Upper lobe of left lung (tissue), 6 donors: ENCODE measurements at places on chromosomes 1 and 21.
A peak's percentile ranks its signal among the peaks of the same experiment; 100 is the strongest.

DNA sequence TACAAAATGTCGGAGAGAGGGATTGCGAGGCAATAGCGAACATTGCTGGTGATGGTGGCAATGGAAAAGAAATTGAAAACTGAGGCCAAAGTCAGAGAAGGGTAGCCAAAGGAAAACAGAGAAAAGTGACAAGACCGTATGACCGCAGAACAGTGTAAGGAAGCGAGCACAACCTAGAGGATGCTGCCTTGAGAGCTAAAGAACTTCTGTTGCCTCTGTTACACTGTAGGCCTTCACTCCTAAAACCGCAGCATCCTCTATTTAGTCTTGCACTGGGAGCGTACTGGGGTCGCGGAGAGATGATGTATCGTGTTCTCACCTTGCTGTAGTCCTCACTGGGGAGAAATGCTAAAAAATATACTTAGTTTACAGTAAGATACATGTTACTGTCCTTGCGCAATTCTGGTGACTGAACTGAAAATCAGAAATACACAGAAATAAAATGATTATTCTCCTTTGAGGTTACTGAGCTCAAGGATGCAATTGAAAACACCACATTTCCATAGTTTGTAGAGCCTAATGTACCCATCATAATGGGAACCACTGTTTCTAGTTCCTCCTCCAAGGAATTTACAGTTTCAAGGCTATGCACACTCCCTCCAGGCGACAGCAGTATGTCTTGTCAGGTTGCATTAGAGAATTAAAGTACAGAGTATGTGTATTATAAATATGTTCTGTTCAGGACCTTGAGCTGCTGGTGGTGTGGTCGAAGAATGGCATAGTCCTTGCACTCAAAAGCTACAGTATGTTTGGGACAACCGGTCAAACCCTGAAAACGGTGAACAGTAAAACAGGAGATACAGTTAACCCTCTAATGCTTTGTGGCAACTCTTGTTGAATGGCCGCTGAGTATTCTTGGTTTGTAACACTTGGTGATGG is 1.3 kb downstream of the NEK7 start:
- peaks cover 31% of the 10 kb centered on the region for H3K4me1 ChIP-seq
- H3K4me3 ChIP-seq, result peak overlapping the region; percentile 86
- no peak for DNase-seq
- H3K27me3 ChIP-seq, result no peaks in the 10 kb centered on the region
- no peaks in the 10 kb centered on the region for H3K36me3 ChIP-seq

DNA sequence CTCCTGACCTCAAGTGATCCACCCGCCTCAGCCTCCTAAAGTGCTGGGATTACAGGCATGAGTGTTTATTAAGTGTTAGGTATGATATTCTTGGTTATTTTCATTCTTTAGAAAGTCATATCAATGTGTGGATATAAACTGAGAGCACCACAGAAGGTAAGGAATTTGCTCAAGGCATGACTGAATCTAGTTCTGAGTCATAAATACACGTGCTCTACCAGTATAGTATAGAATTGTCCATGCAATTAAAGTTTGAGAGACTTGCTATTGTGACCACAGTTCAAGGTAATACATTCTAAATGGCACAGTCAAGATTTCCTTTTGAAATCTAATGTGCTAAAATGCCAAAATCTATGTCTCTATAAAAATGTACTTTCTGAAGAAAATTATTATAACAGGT is 401.1 kb upstream of the CHRM3 start:
- H3K36me3 ChIP-seq, result no peaks in the 10 kb centered on the region
- no peak for DNase-seq
- no peaks in the 10 kb centered on the region for H3K4me1 ChIP-seq
- no peak overlapping the region for H3K4me3 ChIP-seq

GRCh38 chr1:110963691-110964454 is at the start of gene LRIF1:
LRIF1 (minus strand) TSS chr1:110963922; CDS start chr1:110963688, 234 bp downstream.
- peak; percentile 99 for DNase-seq
- H3K27me3 ChIP-seq, result no peaks in the 10 kb centered on the region
- peaks cover 19% of the 10 kb centered on the region for H3K4me1 ChIP-seq
- H3K4me3 ChIP-seq, result peak within 1 kb of the TSS; percentile 64
- H3K36me3 ChIP-seq, result no peaks in the 10 kb centered on the region

- no peaks in the 10 kb centered on the region for H3K36me3 ChIP-seq
- H3K27me3 ChIP-seq, result no peaks in the 10 kb centered on the region
- H3K4me3 ChIP-seq, result no peak overlapping the region
Measured at GRCh38 chr1:22341791-22342605, 109.7 kb upstream of the ZBTB40 start.

- H3K4me1 ChIP-seq, result no peaks in the 10 kb centered on the region
- DNase-seq, result no peak
- no peak overlapping the region for H3K27ac ChIP-seq
- H3K27me3 ChIP-seq, result no peaks in the 10 kb centered on the region
- no peak overlapping the region for H3K4me3 ChIP-seq
Measured at GRCh38 chr1:172630056-172630818, 28.7 kb upstream of the FASLG start.

DNA sequence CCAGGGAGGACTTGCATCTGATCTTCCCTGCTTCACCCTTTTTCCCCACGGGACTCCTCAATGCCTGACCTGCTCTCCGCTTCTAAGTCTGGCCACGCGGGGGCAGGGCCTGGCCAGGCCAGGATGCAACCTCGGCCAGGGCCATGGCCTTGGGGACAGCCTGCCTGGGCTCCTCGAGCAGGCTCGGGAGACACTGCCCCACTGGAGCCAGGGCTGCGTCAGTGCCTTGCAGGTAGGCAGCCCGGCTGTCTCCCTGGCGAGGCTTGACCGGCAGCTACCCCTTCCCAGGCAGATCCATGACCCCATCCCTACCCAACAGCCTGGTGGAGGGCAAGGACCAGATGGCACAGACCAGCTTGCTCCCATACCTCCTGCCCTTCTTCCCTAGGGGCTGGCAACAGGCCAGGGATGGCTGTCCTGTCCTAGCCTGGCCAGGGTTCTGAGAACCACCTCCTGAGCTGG is 2.7 kb upstream of the PRDM16 start:
- peaks cover 57% of the 10 kb centered on the region for H3K4me1 ChIP-seq
- no peaks in the 10 kb centered on the region for H3K27me3 ChIP-seq
- no peak overlapping the region for H3K27ac ChIP-seq

GRCh38 chr1:167529829-167530474 is 11.6 kb upstream of the CD247 start:
- H3K4me3 ChIP-seq, result no peak overlapping the region
- no peaks in the 10 kb centered on the region for H3K27me3 ChIP-seq
- DNase-seq, result no peak
- H3K36me3 ChIP-seq, result no peaks in the 10 kb centered on the region
- no peaks in the 10 kb centered on the region for H3K4me1 ChIP-seq
- H3K27ac ChIP-seq, result no peak overlapping the region

GRCh38 chr1:37146071-37146470 is 111.8 kb upstream of the GRIK3 start:
- no peak overlapping the region for H3K27ac ChIP-seq
- H3K36me3 ChIP-seq, result no peaks in the 10 kb centered on the region
- H3K4me1 ChIP-seq, result no peaks in the 10 kb centered on the region
- DNase-seq, result no peak
- no peaks in the 10 kb centered on the region for H3K27me3 ChIP-seq

GRCh38 chr1:71014178-71014579 is 33.4 kb downstream of the PTGER3 start:
- no peaks in the 10 kb centered on the region for H3K4me1 ChIP-seq
- DNase-seq, result no peak
- H3K27ac ChIP-seq, result no peak overlapping the region
- H3K36me3 ChIP-seq, result no peaks in the 10 kb centered on the region
- H3K27me3 ChIP-seq, result no peaks in the 10 kb centered on the region

DNA sequence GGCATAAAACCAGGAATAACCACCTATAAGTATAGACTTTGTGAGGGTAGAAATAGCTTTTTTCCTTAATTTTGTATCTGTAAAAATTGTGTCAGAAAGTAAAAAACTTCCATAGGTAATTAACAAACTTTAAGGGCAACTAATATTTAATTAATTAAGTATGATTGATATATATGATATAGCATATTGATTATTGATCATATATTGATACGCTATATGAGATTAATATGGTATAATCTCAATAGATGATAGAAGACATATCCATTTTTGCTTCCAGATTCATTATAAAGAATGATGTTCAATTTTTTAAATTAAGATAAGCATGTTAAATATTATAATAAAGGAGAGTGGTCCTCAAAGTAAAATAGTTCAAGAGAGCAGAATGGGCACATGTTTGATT is 99.3 kb upstream of the VAV3 start:
- no peak overlapping the region for H3K27ac ChIP-seq
- no peaks in the 10 kb centered on the region for H3K27me3 ChIP-seq
- DNase-seq, result no peak

GRCh38 chr1:44783697-44784093 is 4.3 kb downstream of the BEST4 start:
- H3K27me3 ChIP-seq, result no peaks in the 10 kb centered on the region
- H3K27ac ChIP-seq, result peak overlapping the region; percentile 50
- H3K4me1 ChIP-seq, result peaks cover 33% of the 10 kb centered on the region
- no peak for DNase-seq
- H3K36me3 ChIP-seq, result peaks cover 24% of the 10 kb centered on the region

DNA sequence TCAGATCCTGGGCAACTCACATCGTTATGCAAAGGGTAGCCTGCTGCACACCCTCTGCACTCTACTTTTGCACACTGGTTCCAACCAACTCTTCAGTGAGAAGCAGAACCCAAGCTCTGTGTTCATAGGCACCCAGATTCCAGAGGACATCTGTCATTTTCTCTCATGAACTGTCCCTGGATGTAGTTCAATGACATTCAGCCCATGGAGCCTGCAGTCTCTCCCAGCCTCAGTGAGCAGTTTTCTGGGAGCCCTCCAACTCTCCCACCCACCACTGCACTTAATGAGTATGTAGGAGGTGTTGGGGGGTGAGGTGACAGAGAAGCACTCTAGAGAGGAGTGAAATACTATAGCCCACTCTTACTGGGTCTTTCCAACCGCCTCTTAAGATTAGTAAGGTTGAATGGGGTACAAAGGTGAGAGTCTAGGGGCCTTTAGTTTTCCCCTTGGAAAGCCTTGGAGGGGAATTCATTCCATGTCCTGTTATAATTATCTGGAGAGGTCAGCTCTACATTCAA is 58.1 kb upstream of the APOBEC4 start:
- H3K4me3 ChIP-seq, result no peak overlapping the region
- DNase-seq, result no peak
- H3K4me1 ChIP-seq, result no peaks in the 10 kb centered on the region
- H3K27ac ChIP-seq, result no peak overlapping the region
- no peaks in the 10 kb centered on the region for H3K36me3 ChIP-seq

- H3K4me3 ChIP-seq, result no peak overlapping the region
- H3K27ac ChIP-seq, result no peak overlapping the region
- peak; percentile 25 for DNase-seq
- H3K4me1 ChIP-seq, result peaks cover 7% of the 10 kb centered on the region
- peaks cover 11% of the 10 kb centered on the region for H3K27me3 ChIP-seq
Measured at GRCh38 chr1:44613941-44614340, 60.3 kb downstream of the TMEM53 start.

GRCh38 chr1:30449428-30450147 is 273.8 kb downstream of the MATN1 start:
- no peaks in the 10 kb centered on the region for H3K4me1 ChIP-seq
- no peaks in the 10 kb centered on the region for H3K36me3 ChIP-seq

DNA sequence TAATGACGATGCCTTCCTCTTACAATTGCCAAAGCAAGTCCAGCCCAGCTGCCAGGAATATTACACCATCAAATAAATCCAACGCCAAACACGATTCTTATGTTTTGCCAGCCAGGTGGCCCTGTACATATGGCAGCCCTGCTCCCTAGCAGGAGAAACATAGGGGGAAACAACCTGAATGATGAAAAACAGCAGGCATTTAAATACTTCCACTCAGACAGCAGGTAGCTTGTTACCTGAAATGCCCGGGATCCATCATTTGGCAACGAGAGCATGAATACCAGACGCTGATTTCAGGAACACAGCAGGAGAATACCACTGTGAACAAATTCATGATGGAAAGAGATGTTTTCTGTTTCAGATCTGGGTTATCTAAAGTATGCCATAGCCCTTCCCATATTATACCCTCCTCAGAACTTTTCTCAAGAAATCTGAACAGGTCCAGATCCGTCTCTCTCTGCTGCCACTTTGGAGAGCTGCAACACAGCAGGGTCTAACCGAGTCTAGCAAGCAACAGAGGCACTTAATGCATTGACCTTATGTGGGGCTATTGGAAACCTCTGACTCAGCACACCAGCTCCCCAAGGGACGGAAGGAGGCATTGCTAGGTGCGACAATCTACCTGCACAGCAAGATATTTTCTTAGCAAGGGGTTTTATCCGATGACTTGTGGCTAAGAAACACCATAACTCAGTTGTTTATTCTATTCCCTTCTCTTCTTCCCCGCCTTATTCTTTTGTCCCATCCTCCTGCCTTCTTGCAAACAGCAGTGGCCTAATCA is 166.3 kb downstream of the BARHL2 start:
- no peaks in the 10 kb centered on the region for H3K4me1 ChIP-seq
- H3K27ac ChIP-seq, result no peak overlapping the region
- H3K36me3 ChIP-seq, result no peaks in the 10 kb centered on the region
- no peaks in the 10 kb centered on the region for H3K27me3 ChIP-seq
- no peak for DNase-seq

- no peaks in the 10 kb centered on the region for H3K4me1 ChIP-seq
- no peaks in the 10 kb centered on the region for H3K27me3 ChIP-seq
- H3K27ac ChIP-seq, result no peak overlapping the region
- DNase-seq, result peak; percentile 64
- no peaks in the 10 kb centered on the region for H3K36me3 ChIP-seq
Measured at GRCh38 chr1:245686446-245687030, 531.8 kb downstream of the KIF26B start.

DNA sequence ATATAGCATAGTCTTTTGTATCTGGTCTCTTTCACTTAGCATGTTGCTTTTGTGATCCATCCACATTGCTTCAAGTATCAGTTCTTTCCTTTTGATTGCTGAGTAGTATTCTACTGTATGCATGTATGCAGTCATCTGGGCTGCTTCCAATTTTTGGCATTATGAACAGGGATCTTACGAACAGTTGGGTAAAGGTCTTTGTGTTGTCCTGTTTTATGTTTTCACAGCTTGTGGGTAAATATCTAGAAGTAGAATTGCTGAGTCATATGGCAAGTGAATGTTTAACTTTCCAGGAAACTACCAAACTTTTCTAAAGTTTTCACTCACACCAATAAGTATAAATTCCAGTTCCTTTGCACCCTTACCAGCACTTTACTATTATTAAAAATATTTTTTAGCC is 60.9 kb downstream of the LHX4 start:
- no peaks in the 10 kb centered on the region for H3K36me3 ChIP-seq
- no peak for DNase-seq
- H3K27ac ChIP-seq, result no peak overlapping the region
- no peak overlapping the region for H3K4me3 ChIP-seq

DNA sequence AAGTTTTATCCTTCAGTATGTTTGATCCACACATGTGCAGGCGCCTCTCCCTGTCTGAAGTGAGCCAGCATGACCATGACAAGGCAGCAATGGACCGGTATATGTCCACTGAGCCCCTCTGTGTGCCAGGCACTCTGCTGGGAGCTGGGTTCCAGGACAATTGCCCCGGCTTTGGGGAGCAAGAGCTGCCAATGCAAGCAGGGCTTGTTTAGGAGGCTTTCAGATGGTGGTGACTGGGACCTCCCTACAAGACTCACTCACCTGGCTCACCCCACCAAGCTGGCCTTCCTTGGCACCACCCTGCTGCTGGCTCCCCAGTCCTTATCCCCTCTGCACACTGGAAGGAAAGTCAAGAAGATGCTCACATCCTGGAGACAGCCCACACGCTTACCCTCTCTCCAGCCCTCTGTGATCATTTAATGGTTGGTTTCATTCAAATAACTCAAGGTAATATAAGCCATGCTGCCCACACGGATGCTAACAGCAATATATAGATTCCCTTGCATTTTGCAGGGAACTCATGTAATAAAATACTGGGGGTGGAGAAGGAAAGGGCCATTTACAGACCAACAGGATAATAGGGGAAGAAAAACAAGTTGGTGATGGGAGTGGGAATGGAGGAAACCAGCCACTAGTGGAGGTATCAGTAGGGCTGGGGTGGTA is 23.6 kb downstream of the KCND3 start:
- no peak overlapping the region for H3K4me3 ChIP-seq
- no peaks in the 10 kb centered on the region for H3K36me3 ChIP-seq
- H3K4me1 ChIP-seq, result no peaks in the 10 kb centered on the region
- no peaks in the 10 kb centered on the region for H3K27me3 ChIP-seq
- no peak overlapping the region for H3K27ac ChIP-seq
